ENCODE measurements at places on chromosomes 16 and 17. TPM values are rescaled to one million over a fixed set of nuclear protein-coding genes. Genes with fewer than 3 reads are reported as not detected.

PYCARD gene
- polyA plus RNA-seq: 14.8 TPM

ITGB3 gene
- 7.1 TPM for polyA plus RNA-seq

RTN4RL1 gene
- 2.0 TPM for polyA plus RNA-seq

MPV17L gene
- 4.8 TPM for polyA plus RNA-seq

NETO2 gene
- polyA plus RNA-seq: 1.4 TPM

PLCG2 gene
- 55.6 TPM for polyA plus RNA-seq

ACSM5 gene
- polyA plus RNA-seq: 22.8 TPM

DNASE1L2 gene
- 0.88 TPM for polyA plus RNA-seq

ACSM3 gene
- 139 TPM for polyA plus RNA-seq
